Hematopoietic multipotent progenitor cell treated with erythropoietin and hydrocortisone succinate and interleukin-3 and kit ligand, for 8 days (in vitro differentiated cells): ENCODE measurements at places on chromosomes 11 and 22.
A peak's percentile ranks its signal among the peaks of the same experiment; 100 is the strongest.

GRCh38 chr11:25938952-25939351, 393.0 kb upstream of the ANO3 start:
- DNase-seq = no peak

GRCh38 chr11:96309016-96309642, 33.9 kb downstream of the MAML2 start:
- DNase-seq = no peak

- DNase-seq = no peak
These were observed 163.4 kb downstream of the TRIM29 start for GRCh38 chr11:119974467-119974866.

DNA sequence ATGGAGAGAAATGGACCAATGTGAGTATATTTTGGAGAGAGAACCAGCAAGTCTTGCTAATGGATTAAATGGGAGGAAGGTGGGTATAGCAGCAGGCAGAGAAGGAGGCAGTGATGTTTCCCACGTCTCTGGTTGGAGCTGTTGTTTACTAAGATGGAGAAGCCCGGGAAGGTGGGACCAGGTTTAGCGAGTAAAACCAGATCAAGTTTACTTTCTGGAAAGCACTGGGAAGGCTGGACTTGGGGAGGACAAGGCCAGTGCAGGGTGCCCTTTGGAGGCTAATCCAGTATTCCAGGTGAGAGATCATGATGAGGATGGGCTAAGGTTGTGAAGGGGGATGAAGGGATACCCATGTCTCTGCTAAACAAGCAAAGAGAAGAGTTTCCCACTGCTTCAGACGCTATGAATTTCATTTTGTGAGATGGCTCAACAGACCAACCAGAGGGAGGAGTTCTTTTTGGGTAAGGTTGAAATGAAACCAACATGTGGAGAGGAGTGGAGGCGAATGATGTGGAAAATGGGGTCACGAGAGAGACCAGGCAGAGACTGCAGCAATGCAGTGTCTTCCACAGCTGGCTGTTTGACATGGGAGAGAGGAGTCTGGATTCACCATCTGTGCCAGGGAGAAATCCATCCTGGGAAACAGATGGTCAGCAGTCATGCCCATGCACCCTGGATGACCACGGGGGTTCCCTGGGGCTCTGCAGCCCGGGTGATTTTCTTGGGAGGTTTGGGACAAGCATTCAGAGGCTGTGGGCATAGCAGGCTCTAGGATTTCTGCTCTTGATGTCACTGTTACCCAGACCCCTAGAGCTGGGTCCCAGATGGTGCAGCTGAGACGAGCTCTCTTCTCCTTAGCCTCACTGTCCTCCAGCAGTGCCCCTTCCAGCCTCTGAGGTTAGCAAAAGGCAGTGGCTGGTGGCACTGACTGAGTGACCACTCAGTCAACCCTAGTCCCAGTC, 24.9 kb downstream of the COMMD9 start:
- no peak for DNase-seq

GRCh38 chr22:31611061-31611760, 50.8 kb downstream of the PISD start:
- DNase-seq = peak; percentile 50

- DNase-seq = no peak
These were observed 456 bp upstream of the SPI1 start for GRCh38 chr11:47378836-47379170.

- DNase-seq = no peak
These were observed 27.6 kb upstream of the TTC12 start for GRCh38 chr11:113286509-113287497.

- DNase-seq = peak; percentile 48
These were observed 33.7 kb upstream of the SLC17A6 start for GRCh38 chr11:22304337-22304961.

- DNase-seq = no peak
These were observed 34.9 kb downstream of the UBASH3B start for GRCh38 chr11:122690384-122690783.
